ENCODE measurements at places on chromosomes 5 and 9.

DNA sequence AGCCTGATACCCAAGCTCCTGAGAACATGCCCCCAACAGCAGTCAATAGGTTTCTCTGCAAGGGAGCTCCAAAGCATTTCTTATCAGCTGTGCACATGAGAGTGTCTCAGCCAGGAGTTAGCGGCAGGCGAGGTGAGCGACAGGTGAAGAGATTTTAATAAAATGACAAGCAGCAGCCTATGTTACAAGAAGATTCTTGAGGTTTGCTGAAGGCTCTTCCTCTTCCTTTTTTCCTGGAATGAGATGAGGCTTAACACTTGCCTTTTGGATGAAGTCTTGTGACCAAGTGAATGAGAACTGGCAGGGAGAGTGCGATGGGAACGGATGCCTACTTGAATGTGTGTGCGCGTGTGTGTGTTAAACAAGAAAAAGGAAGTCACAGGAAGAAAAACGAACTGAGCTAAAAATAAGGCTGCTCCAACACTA lies 76.1 kb downstream of the SHB start:
- peak; percentile 69 for DNase-seq

GRCh38 chr9:109477258-109478050 lies 20.7 kb downstream of the PTPN3 start:
- DNase-seq = no peak

- no peak for DNase-seq
These were observed 20.7 kb upstream of the ZNF782 start for GRCh38 chr9:96874947-96875460.

GRCh38 chr5:138884094-138884493 lies 9.0 kb upstream of the LRRTM2 start:
- no peak for DNase-seq

DNA sequence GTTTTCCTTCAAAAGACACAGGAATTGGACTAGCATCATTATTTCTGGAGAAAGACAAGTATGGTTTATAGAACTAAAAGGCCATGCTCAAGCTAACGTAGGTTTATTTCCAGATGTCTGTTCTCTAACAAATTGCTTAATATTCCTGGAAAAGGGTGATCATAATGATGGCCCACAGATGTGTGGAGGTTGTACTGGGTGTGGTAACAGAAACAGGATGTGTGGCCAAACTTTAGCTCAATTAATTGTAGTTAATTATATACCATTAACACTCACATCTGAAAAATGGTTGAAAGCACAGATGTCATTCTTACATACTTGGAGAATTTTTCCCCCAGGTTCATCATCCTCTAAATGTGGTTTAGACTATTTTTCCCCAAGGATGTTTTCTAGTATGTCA lies 292.7 kb upstream of the RASA1 start:
- DNase-seq = peak; percentile 14

All from AML-193 (cell line).